ENCODE measurements at places on chromosomes 2 and 18.

GRCh38 chr2:25309402-25309801, 32.3 kb downstream of the DNMT3A start:
- DNase-seq, result no peak

GRCh38 chr2:62227386-62228075, 31.6 kb downstream of the B3GNT2 start:
- no peak for DNase-seq

DNA sequence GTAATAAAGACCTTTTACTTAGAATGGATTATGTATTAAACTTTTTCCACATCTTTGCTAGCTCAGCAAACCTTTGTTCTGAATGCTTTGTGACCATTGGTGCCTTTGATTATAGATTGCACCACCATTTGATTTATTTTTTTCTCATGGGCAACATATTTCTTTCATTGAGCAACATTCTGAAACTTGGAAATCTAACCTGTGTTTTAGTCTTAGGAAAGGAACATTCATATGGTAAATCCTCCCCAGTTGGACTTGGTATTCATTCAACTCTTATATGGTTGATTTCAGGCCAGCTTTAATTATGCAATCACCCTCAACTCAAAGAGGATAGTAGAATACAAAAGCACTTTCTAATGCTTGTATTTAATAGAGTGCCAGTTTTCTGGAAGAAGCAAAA, 1077.9 kb upstream of the ZEB2 start:
- no peak for DNase-seq

- DNase-seq, result no peak
Observed at GRCh38 chr2:23169896-23170295, 215.1 kb upstream of the KLHL29 start.

GRCh38 chr18:51150113-51150700, 47.3 kb downstream of the MEX3C start:
- peak; percentile 54 for DNase-seq

DNA sequence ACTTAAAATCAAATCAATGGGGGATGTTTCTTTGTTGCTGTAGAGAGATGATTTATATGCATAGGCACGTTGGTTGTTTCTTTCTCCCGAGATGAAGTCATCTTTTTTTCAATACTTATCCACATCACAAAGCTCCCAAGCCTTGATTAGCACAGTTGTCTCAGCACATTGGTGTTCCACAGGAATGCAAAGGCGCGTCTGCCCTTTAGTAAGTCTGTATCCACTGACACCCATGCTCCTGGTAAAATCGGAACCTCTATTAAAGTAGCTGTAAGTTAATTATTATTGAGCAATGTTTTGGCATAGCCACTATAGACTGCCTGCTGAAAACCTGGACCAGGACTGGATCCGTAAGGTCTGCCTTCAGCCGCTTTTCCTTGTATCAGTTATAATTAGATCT, 77.6 kb upstream of the RBM44 start:
- no peak for DNase-seq

- DNase-seq, result no peak
Observed at GRCh38 chr2:239912938-239913635, 112.1 kb downstream of the NDUFA10 start.

DNA sequence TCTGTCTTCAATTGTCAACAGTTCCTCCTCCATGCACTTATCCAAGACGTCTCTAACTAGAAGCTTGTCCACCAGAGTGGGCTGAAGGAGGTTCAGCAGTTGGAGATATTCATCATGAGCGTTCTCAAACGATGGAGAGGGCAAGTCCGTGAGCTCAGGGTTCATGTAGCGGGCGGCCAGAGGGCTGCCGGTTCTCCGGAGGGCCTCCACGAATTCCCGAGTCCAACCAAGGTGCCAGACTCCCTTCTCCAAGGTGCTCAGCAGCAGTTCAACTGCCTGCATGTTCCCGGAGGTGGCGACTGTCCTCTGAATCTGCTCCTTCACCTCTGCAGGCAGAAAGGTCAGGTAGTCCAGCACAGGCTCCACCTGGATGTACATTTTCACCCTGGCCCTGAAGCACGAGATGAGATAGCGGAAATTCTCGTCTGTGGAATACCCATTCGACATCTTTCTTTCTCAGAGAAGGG, 590 bp downstream of the IFIH1 start:
- no peak for DNase-seq

GRCh38 chr2:144343145-144343544, 176.8 kb downstream of the ZEB2 start:
- DNase-seq, result no peak

GRCh38 chr2:171810422-171811244, 83.4 kb downstream of the SLC25A12 start:
- DNase-seq, result no peak

DNA sequence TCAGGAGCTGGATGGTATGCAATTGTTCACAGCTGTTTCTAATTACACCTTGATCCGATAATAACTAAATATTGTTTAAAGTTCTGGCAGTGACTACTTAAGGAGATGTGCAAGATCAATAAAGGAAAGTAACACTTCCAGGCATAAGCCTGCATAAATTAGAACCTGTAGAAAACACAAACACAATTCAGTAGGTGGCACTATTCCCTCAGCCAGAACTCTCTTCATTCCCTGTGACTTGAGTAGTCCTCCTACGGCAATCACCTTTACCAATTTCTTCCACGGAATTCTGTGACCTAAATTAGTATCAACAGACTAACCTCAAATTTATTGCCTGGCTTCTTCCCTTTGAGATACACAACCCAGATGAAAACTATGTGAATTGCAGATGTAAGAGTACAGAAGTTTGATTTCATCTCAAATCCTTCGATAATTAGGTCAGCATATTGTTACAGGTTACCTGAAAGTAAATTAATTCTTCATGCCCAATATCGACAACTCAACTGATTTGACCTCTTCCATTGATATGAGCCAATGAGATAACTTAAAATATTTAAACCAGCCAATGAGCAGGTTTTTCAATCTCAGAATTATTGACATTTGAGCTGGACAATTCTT, 137.8 kb downstream of the PID1 start:
- DNase-seq, result no peak

GRCh38 chr2:196066291-196067087, 2.1 kb downstream of the DNAH7 start:
- DNase-seq, result no peak

GRCh38 chr18:24014062-24014985, at the start of gene TTC39C:
TTC39C (plus strand) TSS chr18:24014754; CDS start chr18:24014872, 118 bp downstream.
- DNase-seq, result no peak

- DNase-seq, result no peak
Observed at GRCh38 chr2:98734162-98734561, 3.2 kb upstream of the MGAT4A start.

- no peak for DNase-seq
Observed at GRCh38 chr2:112074506-112074905, 19.4 kb downstream of the TMEM87B start.

DNA sequence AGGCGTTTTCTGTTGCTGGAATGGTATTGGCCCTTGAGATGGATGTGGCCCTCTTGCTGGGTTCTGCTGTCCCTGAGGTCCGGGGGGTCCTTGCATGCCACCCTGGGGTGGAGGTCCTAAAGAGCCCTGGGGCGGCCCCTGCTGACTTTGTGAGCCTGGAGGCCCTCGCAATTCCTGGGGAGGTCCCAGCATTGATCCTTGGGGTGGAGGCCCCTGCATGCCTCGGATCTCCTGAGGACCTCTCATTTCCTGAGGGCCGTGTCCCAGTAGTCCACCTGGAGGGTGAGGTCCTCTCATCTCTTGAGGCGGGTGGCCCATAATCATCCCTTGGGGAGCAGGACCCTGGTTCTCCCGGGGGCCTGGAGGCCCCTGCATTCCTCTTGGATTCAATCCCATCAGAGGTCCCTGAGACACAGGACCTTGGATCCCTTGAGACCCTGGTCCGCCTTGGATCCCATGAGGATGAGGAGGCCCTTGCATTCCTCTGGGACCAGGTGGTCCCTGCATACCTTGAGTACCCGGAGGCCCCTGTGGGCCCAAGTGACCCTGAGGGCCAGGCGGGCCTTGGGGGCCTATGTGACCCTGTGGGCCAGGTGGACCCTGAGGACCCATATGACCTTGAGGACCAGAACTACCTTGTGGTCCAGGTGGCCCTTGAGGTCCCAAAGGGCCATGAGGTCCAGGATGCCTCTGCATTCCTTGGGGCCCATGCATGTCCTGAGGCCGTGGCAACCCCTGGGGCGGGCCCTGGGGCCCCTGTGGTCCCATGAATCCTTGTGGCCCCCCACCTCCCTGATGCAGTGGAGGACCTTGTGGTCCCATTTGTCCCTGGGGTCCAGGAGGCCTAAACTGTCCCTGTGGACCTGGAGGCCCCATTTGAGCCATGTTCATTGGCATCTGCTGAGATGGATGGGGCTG, 18.3 kb downstream of the SFT2D3 start:
- no peak for DNase-seq

GRCh38 chr2:64243081-64244036, 99.1 kb upstream of the PELI1 start:
- no peak for DNase-seq

- no peak for DNase-seq
Observed at GRCh38 chr2:230160112-230160660, 59.6 kb downstream of the SP110 start.
